ENCODE measurements at places on chromosomes 6 and 20.

DNA sequence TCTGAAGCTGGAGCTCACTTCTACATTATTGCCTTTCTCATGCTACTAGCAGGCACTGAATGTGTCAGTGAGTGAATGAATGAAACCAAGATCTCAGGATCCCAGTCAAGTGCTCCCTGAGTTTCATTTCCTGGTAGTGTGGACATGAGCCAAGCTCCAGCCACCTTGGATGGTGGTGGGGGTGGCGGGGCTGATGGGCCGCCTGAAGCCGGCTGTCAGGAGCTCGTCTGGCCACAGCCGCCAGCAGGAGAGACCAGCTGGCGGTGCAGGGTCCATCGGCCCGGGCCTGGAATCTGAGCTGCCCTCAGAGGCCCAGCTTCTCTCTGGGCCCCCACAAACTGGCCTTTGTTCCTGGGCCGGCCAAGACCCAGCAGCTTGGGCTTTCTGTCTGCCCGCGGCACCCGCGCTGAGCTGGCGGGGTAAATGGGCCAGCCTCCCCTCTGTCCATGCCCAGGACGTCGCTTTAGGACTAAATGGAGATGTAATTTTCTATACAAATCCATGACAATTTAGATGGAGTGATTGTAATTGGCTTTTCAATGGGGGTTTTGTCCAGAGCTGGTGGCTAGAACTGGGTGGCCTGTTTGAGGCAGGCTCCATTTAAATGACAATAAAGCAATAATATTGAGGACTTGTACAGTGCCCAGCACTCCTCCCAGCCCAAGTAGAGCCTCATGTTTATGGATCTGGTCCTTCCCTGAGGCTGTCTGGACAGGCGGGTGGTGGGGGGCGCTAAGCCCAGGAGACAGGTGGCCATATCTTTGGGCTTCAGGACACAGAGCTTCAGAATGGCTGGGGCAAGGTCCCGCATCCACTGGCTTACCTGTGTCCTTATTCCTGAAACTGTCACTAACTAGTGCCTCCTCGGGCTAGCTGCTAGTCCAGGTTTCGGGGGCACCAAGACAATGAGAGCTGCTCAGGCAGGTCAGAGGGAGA lies 43.5 kb downstream of the NOL4L start:
- no peak for DNase-seq

- DNase-seq = peak; percentile 58
Measured at GRCh38 chr6:43944908-43945767, 175.1 kb downstream of the VEGFA start.

DNA sequence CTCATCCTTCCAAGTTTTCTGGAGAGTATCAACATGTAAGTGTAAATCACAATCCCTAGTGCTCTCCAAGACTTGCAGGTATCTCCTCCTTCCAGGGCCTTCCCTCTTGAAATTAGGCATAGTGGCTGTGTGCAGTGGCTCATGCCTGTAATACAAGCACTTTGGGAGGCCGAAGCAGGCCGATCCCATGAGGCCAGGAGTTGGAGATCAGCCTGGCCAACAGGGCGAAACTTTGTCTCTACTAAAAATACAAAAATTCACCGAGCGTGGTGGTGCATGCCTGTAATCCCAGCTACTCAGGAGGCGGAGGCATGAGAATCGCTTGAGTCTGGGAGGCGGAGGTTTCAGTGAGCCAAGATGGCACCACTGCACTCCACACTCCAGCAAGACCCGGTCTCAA lies 9.4 kb upstream of the ANGPT4 start:
- no peak for DNase-seq

GRCh38 chr6:31659649-31660380 lies 763 bp downstream of the C6orf47 start:
- peak; percentile 55 for DNase-seq

DNA sequence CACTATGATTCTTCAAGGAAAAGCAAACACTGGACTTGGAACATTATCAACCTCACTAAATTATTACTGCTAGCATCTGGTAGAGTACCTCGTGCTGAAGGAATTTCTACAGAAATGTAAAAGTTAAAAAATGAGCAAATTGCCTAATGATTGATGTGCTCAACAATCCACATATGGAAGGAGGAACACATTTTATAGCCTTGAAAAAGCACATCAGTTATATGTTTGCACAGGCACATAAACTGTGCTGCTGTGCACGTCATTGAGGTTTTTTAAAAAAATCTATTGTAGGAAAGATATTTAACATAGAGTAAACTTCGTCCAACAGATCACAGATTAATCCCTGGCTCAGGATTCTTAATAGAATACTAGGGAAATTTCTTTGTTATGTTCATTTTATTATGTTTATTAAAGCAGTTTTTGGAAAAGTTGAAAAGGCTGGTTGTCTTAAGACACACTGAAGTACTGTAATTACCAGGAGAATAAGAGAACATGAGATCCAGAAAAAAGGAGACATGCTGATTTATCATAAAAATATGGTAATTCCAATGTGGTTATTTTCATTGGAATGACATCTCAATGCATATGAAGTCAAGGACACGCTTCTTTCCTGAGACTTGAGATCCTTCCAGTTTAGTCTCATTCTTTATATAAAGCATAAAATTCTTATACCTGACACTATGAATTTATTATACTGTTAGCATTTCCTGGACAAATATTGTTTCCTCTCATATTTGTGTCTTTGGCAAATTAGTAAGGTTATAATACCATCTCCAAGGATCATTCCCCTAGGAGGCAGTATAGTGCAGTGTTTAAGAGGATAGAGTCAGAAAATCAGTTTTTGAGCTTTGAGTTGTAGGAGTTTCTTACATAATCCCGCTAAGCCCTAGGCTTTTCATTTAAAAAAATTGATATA lies 511.1 kb downstream of the TENT5A start:
- peak; percentile 16 for DNase-seq

DNA sequence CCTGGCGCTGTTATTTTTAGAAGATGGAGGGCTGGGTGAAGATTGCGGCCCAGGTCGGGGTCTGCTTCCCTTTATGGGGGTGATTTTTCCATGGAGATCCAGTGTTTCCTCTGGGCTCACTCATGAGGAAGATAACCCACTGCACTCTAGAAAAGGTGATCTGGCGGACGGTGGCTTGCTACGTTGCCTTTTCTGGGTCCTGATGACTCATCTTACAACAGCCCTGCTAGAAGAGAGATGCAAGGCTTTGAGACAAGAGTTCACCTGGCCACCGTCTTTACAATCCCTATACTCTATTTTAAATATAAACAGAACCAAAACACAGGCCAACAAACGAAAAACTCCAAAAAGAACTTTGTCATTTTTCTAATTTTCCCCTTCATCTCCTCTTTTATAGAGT lies 182.1 kb upstream of the EXOC2 start:
- no peak for DNase-seq

DNA sequence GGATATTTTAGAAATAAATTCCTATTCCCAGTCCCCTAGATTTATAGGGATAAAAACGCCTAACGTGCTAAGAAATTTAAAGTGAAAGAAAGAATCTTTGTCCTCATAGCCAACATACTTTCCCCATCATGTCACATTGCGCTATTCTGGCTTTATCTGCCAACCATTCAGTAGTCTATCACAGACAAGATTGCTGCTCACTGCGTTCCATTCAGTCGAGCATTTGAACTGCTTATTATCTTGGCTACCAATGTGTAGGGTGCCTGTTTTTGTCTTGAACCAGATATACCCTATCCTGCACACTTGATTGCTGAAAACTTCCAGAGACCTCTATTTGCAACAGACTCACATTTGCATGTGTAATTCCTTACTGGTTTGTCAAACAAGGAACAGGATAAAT lies 751.5 kb downstream of the EPHA7 start:
- DNase-seq = no peak

DNA sequence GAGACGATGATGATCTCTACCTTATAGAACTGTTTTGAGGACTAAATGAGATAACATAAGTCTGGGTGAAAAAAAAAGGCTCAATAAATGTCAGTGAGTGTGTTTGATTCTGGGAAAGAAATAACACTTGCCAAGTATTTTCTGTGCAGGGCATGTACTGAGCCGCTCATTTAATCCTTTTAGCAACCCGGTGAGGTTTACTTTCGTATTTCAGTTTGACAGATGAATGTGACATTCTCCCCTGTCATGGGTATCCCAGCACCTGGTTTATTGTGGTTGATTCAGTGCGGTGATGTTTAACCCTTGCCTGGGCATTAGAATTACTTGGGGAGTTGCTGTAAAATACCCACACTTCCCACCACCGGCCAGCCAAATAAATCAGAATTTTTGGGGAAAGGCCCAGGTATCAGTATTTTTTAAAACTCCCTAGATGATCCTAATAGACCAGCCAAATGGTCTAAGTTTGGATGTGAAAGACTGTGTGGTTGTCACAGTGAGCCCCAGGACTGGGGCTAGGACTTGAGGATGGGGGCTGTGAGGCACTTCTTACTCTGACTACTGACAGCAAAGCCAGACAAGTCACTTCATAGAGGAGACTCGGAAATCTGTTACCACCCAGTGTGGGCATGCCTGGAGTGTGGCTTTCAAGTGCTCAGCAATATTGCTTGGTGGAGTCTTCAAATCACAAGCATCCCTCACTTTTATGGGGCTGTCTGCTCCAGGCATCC lies 100.2 kb upstream of the KCNG1 start:
- no peak for DNase-seq

GRCh38 chr6:25002326-25003091 lies 66.7 kb upstream of the RIPOR2 start:
- no peak for DNase-seq

- DNase-seq = no peak
Measured at GRCh38 chr6:89375427-89376267, 23.1 kb upstream of the UBE2J1 start.
